ENCODE measurements at places on chromosomes 2 and 18. TPM values are rescaled to one million over a fixed set of nuclear protein-coding genes. Genes with fewer than 3 reads are reported as not detected.

Gene C2orf15
- 2.3 TPM for total RNA-seq

Gene SPOPL
- 17.1 TPM for total RNA-seq

Gene TDRD15
- total RNA-seq: not detected

Gene CD8B2
- not detected for total RNA-seq

Gene WDFY1
- total RNA-seq: 20.7 TPM

Gene CCBE1
- total RNA-seq: 1.8 TPM

Gene SERPINB10
- total RNA-seq: not detected

Gene LIMS3
- 1.2 TPM for total RNA-seq

Gene EHD3
- 17.6 TPM for total RNA-seq

Gene SGPP2
- total RNA-seq: 24.6 TPM

Gene ARMC9
- total RNA-seq: 18.3 TPM

Gene HDAC4
- total RNA-seq: 24.0 TPM

Gene ZNF513
- total RNA-seq: 31.7 TPM

Gene SOX11
- total RNA-seq: 40.7 TPM

Gene MFSD2B
- total RNA-seq: 0.69 TPM

Gene CPO
- total RNA-seq: 0.11 TPM

Gene FAM228A
- 1.7 TPM for total RNA-seq

Gene KATNAL2
- 4.8 TPM for total RNA-seq

Gene TRMT61B
- total RNA-seq: 9.3 TPM

Gene SP140L
- 0.07 TPM for total RNA-seq

Gene C2orf78
- total RNA-seq: not detected

Gene ABCG5
- total RNA-seq: not detected

Gene EDAR
- total RNA-seq: not detected

Gene SP110
- 0.35 TPM for total RNA-seq

Gene MSTN
- total RNA-seq: 0.28 TPM

Gene TLX2
- not detected for total RNA-seq

Gene CROCC2
- total RNA-seq: not detected

Gene VIT
- not detected for total RNA-seq

Data from cardiac muscle cell (in vitro differentiated cells and primary cell).